T-cell (primary cell): ENCODE measurements at places on chromosomes 2 and 18. TPM values are rescaled to one million over a fixed set of nuclear protein-coding genes. Genes with fewer than 3 reads are reported as not detected.

GRCh38 chr2:224042191-224042696 is 3.2 kb upstream of the SERPINE2 start:
- DNase-seq = no peak

- no peak for DNase-seq
These were observed 33.3 kb downstream of the LONRF2 start for GRCh38 chr2:100289020-100289419.

DNA sequence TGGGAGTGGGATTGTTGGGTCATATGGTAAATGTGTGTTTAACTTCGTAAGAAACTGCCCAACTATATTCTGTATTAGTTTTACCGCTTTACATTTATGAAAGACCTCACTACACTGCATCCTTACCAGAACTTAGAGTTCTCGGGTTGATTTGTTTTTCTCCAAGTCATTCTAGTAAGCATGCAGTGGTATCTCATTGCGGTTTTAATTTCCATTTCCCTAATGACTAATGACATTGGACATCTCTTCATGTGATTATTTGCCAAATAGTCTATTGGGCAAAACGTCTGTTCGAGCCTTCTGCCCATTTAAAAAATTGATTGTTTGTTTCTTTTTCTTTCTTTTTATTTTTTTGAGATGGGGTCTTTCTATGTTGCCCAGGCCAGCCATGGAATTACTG is 6.8 kb downstream of the FBLN7 start:
- DNase-seq = no peak

The IGFBP2 gene
- 1.8 TPM for total RNA-seq

DNA sequence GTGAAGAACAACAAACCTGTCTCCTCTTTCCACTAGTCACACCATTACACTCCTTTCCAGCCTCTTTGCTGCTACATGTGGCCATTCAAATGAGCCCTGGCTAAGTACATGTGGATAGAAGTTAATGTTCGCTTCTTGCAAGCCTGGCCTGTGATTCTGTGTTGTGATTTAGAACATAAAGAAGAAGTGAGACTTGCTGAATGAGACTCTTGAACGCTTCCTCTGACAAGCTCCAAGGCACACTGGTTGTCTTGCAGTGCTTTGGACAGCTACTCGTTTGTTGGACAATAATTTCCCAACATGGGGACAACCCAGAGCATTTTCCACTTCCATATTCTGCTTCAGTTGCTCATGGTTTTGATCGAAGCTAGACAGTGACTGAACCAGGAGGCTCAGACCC is 57.3 kb downstream of the CCDC74A start:
- DNase-seq = no peak

The ZNF407 gene
- total RNA-seq = 32.7 TPM
